Activated B cell treated with CpG ODN at 0.5 μM for 24 hours (primary cell): ENCODE measurements at places on chromosomes 11 and 22.

- no peak for DNase-seq
Observed at GRCh38 chr11:1836011-1836945, 1.5 kb downstream of the SYT8 start.

- DNase-seq: no peak
Observed at GRCh38 chr11:103322821-103323220, 213.6 kb downstream of the DYNC2H1 start.

- DNase-seq: no peak
Observed at GRCh38 chr11:74276581-74276980, 34.9 kb downstream of the P4HA3 start.

GRCh38 chr11:8793114-8793777 is 110.7 kb downstream of the RPL27A start:
- DNase-seq: no peak

DNA sequence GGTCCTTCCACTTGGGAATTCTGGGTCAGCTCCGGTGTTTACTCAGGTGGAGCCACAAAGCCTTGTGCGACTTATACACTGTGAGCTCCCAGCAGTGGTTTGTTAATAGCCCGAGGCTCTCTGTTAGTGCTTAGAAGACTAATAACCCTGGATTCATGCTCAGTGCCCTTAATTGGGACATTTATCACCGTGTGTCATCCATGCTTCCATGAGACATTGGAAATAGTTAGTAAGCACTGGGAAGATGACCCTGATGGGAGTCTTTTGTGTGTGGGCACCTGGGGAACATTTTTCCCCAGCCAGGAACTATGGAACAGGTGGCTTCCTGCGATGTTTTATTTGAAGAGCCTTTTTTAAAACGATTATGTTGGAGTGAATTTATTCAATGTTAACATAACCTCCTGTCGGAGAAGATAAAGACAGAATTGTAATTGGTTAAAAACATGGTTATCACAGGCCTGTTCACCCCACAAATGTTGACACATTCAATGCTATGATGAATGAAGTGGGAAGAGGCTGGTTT is 188.9 kb downstream of the MYO18B start:
- DNase-seq: no peak

GRCh38 chr11:133555034-133555433 is 22.7 kb upstream of the OPCML start:
- DNase-seq: no peak

DNA sequence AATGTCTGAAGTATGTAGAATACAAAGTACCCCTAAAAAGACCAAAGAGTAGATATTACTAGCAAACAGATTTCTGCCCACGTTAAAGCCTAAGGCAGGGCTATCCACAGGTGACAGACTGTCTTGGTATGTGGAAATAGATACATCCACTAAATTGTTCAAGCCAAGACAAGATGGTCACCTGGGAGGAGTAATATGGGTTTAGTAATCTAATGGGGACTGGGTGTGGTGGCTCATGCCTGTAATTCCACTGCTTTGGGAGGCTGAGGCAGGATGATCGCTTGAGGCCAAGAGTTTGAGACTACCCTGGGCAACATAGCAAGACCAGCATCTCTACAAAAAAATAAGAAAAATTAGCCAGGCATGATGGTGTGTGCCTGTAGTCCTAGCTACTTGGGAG is 7.5 kb downstream of the SGSM3 start:
- no peak for DNase-seq

DNA sequence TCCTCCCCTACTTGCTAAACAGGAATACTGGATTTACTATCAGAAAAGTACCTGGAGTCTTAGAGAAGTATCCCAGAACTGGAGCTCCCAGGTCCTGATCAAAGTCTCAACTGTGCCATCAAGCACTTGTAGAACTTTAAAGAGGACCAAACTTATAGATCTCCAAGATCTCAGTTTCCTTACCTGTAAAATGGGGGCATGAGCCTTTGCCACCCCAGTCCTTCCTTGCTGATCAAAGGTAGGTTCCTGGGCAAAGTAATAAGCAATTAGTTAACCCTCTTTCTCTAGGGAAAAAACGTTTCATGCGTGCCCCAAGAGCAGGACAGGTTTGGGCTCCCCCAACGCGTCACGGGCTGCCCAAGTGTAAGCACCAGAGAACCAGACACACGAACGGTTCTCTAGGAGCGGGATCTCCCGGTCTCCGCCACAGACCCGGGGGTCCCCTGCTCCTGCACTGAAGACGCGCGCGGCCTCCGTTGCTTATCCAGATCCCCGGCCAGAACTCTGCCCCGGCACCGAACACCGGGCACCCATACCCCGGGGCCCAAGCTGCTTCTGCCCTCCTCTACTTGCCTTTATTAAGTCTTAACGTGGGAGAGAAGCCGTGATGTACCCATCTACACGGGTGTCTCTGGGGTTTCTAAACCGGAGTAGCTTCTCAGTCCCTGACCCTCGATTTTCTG is 505 bp downstream of the ZNF214 start:
- no peak for DNase-seq

DNA sequence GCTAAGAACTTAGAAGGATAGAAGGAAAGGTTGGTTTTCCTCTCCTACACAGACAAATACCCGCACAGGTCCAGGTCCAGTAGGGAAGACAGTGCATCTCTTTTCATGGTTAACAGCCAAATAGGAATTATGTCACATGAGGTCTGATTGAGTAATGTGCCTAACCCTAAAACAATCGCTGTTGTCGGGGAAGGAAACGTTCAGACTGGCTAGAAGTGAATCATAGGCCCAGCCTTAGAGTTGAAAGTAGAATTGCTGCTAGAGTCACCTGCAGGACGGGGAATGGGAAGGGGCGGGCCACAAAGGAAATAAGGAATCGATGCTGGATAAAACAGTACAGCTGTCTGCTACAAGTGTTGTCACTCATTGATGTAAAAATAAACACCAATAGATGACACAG is 12.4 kb upstream of the HTATIP2 start:
- DNase-seq: no peak

DNA sequence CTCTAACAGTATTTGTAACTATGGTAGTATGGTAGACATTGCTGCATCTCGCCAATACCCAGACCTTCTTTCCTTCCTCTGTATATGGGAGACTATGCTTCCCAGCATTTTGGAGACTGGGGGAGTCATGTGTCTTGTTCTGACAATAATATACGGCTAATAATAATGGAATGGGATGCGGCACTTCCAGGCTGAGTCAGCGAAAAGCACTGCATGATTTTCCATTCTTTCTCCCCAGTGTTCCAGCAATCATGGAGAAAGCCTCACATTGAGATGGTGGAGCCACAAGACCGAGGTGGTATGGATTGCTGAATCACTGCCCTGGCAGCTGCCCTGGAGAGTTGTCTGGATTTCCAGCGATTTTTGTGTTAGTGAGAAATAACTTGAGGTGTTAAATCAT is 77.1 kb upstream of the FIBIN start:
- no peak for DNase-seq

- DNase-seq: no peak
Observed at GRCh38 chr11:73428227-73428626, 52.0 kb downstream of the RELT start.

- DNase-seq: no peak
Observed at GRCh38 chr11:1932105-1932480, 12.6 kb downstream of the TNNT3 start.

DNA sequence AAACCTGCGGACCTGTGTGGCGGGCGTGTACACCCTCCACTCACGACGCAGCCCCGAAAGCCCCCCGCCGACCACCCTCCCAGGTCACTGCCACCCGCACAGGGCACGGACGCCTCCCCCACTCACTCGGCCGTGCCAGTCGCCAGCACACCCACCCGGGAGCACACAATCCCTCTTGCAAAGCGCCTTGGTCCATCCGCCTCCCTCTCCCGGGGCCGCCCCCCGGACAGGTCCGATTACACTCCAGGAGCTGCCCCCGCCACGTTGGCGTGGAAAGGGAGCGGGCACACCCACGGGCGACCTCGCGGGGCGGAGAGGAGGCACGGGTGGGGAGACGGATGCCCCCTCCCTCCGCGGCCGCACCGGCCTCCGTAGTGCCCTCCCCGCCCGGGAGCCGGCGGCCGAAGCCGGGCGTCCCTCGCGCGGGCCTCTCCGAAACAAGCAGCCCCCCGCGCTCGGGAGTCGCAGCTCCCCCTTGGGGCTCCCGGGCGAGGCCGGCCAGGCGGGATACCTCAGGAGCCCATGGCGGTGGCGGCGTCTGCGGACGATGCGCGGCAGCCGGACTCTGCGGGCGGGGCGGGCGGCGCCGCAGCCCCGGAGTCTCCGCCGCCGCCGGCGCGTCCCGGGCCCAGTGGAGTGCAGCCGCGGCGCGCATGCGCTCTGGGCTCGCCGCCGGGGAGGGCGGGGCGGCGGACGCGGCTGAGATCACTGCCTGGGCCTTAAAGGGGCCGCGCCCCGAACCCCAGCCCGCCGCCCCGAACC is at the start of gene TMEM184B:
TMEM184B (minus strand) TSS at position 638 of the 762 bp plus-strand sequence. CDS start 25,049 bp downstream, outside the sequence.
- DNase-seq: peak; percentile 84

GRCh38 chr11:8382436-8383053 is 118.9 kb upstream of the LMO1 start:
- DNase-seq: no peak

- DNase-seq: no peak
Observed at GRCh38 chr11:12803086-12803826, 129.0 kb downstream of the TEAD1 start.

DNA sequence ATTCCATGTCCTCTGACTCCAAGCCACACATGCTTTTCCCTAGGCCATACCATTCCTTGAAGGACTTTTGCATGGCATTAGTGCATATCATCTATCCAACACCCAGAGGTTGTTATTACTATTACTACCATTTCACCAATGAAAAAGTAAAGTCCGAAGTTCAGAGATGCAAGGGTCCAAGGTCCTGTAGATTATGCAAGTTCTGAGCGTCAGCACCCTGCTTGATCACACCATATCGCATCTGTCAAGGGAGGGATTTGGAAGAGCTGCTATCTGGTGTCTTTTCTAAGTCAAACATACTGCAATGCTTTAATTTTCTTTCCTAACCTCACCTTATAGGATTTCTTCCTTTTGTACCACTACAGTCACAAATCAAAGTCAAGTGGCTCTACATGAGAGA is 214.7 kb upstream of the CADM1 start:
- DNase-seq: no peak

DNA sequence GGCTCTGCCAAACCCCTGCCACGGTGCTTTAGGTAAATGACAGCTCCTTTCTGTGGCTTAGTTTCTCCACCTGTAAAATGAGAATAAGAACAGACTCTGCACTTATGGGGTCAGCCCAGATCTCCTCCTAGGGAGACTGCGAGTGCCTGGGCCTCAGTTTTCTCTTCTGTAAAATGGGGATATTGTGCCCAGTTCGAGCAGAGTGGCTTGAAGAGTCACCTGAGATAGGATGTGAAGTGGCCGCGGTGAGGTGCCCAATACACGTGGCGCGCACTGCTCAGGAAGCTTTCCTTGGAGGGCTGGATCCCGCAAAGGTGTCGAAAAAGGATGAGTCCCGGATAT is 473 bp upstream of the EMID1 start:
- no peak for DNase-seq

- DNase-seq: no peak
Observed at GRCh38 chr22:35605851-35606481, 11.2 kb downstream of the MB start.

DNA sequence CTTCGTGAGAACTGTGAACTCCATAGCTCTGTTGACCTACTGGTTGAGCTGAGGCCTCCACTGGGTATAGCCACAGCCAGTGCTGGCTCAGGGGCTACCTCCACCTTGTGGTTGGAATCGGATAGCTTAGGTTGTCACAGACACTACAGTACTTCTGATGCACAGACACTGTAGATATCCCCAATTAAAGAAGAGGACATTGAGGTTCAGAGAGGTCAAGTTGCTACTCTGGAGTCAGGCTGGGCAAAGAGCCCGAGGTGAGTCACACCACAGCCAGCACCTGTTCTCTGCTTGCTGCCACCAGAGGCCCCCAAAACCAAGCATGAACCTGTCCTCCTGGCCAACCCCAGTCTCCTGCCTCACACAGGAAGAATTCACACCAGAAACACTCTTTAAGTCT is 5.4 kb downstream of the UFD1 start:
- DNase-seq: no peak

DNA sequence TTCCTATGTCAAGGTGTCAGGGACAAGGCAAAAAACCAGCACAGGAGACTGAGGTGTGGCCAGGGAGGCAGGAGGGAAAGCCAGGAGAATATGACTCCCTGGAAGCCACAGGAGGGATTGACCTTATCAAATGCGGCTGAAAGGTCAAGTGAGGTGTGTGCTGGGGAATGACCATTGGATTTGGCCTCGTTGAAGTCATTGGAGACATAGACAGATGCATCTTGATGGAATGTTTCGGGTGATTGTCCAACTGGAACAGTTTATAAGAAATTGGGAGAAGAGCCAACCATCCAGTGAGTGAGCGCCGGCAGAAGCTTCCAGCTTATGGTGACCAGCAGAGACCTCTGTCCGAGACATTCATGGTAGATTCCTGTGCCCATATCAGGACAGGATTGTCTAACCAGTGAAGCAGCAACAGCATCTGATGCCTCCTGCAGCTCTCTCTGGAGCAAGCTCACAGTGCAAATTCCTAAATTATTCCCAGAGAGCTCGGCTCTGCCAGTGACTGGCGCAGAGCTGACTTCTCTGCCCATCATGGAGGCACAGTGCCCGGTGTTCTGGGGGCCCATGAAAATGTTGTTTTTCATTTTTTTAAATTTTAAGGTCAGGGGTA is 95.4 kb downstream of the MYO18B start:
- DNase-seq: no peak

- DNase-seq: no peak
Observed at GRCh38 chr11:99568808-99569207, 548.1 kb downstream of the CNTN5 start.

DNA sequence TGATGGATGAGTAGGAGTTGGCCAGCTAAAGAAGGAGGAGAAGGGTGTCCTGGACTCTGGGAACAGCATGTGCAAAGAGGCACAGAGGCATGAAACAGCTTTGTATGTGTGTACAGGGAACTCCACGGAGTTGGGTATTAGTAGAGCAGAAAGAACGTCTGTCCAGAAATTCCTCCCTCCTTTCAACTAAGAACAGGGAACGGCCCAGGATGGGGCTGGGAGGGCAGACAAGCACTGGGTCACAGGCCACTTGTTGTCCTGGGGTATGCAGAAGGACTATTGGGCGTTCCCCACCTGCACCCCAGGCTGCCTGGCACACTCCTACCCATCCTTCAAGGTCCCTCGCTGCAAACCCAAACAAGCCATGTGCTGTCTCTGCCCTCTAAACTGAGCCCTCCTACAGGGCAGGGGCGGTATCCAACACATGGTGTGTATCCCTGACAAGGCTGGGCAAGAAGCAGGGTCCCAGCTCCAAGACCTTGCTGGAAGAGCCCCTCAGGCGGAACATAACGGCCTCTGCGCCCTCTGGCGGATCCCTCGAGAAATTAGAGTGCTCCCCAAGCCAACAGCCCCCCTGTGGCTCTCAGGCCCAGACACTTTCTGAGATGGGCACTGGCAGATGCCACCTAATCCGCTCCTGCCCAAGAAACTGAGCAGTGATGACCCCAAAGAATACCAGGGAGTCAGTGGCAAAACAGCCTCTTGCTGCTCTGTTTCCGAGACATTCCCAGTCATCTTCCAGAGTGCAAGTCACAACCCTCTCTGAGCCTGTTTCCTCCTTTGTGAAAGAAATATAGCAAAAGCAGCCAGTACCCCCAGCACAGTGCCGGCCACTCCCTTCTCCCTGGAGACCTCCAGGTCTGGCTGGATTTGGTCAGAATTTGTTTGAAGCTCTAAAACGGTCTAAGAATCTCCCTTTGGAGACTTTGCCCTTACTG is 1.6 kb upstream of the ELFN2 start:
- DNase-seq: peak; percentile 42
